ENCODE measurements at places on chromosomes 7 and 10. TPM values are rescaled to one million over a fixed set of nuclear protein-coding genes. Genes with fewer than 3 reads are reported as not detected.

GRCh38 chr10:5681930-5682329 is 2.7 kb upstream of the TASOR2 start:
- DNase-seq, result no peak

- DNase-seq, result no peak
Observed at GRCh38 chr7:65840446-65840845, 32.4 kb upstream of the VKORC1L1 start.

- DNase-seq, result no peak
Observed at GRCh38 chr10:104450954-104451353, 97.3 kb downstream of the CFAP58 start.

DNA sequence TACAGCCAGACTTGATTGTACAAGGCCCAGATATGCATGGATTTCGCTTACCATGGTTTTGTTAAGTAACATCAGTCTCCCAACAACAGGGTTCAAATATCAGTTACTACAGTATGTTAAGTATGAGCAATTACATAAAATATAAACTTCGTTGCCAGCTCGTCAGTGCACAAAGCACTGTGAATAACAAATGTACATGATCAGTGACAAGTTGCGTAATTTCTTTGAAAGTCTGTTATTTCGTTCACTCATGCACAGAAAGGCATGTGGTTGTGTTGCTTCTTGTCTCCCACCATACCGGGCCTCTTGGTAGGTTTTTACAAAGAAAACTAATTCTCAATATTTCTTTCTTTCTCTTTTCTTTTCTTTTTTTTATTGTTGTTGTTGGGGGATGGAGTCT is 12.5 kb upstream of the ZNF487 start:
- no peak for DNase-seq

Gene PAPOLB
- 0.44 TPM for total RNA-seq

DNA sequence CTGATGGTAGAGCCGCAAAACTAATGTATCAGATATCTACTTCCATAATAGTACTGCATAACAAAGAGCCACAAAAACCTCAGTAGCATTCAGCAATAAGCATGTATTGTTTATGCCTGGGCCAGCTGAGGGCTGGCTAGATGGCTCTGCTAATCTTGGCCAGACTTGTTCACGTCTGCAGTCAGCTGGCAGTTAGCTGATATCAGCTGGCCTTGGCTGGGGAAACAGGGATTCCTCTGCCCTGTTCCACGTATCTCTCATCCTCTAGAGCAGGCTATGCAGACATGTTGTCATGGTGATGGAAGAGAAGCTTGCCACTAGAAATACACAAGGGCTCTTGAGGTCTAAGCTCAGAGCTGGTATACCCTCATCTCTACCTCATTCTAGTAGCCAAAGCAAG is 62.9 kb downstream of the GRM8 start:
- no peak for DNase-seq

DNA sequence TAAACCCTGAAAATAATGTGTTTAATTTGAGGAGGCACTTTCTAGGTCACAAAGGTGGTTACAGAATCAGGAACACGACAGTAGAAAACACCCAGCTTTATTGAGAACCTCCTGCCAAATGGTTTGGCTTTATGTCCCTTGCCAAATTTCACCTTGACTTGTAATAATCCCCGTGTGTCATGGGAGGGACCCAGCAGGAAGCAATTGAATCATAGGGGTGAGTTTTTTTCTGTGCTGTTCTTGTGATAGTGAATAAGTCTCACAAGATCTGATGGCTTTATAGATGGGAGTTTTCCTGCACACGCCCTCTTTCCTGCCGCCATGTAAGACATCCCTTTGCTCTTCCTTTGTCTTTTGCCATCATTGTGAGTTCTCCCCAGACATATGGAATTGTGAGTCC is 193.8 kb upstream of the KLF6 start:
- no peak for DNase-seq

GRCh38 chr10:132320654-132321469 is 11.1 kb upstream of the LRRC27 start:
- no peak for DNase-seq

DNA sequence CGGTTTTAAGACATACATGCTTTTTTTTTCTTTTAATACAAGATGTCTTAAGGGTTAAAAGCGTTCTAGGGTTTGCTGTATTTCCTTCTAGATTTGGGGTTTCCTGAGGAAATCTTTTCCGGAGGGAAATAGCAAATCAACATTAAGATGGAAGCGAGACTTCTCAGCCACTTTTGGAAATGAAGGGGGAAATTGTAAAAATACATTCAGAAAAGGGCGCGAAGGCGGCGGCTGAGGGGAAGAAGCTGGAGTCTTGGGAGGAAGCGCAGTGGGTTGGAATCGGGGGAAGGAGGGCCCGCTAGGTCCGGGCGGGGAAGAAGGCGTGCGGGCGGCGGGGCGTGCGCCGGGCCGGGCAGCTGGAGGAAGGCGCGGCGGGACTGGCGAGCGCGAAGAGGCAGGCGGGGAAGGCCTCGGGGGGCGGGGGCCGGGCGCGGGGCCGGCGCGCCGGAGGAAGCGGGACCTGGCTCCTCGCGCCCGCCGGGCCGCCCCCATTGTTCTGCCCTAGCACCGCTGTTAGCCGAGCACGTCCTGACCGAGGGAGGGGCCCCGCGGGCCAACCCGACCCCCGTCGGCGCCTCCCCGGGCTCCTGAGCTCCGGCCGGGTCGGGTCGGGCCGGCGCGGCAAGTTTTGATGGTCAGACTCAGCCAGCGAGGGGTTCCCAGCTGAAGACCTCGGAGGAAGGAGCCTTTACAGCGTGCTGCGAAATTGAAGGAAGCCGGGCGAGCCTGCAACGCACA is 1.5 kb upstream of the SKIDA1 start:
- no peak for DNase-seq

DNA sequence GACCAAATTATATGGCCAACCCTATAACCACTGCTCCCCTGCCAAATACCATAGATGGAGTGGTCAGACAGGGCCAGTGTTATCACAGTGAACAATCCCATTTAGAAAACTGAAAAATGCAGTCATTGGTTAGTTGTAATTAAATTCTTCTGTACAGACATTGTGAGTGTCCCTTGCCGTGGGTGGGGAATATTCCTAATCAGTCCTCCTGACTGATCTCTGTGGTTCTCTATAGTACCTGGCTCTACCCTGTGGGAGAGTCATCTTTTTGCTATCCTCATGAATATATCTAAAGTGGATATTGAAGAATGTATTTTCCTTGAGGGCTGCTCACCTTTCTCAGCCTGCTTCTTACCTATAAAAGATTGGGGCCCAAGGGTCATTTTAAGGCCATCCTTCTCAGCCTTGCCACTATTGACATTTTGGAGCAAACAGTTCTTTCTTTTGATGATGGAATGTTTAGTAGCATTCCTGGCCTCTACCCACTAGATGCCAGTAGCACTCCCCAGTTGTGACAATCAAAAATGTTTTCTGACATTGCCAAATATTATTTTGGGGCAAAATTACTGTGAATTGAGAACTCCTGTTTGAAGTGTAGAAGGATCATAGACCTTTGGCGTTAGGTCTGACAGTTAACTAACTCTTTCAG is 110.2 kb downstream of the MAPK8 start:
- DNase-seq, result no peak

- no peak for DNase-seq
Observed at GRCh38 chr10:90352288-90352687, 505.6 kb downstream of the HTR7 start.

DNA sequence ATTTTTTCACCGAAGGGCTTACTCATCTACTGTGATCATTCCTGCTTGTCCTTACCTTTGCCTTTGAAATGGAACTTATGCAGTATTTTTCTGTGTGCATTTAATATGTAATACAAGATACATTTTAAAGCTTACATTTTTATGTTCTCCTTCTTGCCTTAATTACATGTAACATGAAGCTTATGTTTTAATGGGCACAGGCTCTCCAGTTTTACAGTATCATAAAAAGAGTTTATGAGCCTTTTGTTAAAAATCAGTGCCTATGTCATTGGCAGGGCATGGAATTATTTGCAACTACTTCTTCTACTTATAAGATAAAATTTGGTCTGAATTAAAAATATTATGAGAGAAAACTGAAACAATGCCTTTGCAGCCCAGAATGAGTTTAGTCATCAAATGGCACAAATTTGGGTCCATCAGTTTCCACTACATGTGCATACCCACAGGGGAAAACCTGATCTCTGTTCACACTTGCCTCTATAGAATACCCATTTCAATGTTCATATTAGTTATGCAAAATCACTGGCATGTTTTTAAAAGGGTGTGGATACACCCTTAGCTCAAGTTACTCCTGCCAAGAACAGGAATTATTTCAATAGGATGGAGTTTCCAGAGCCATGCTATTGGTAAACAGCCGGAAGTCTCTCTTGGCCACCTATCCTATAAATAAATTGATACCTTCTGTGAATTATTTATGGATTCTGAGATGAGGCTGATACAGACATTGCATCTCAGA is 27.9 kb upstream of the WNT16 start:
- DNase-seq, result no peak

Gene CDCA7L
- 8.4 TPM for total RNA-seq

Gene TFAM
- 21.7 TPM for total RNA-seq

Gene NKX1-2
- not detected for total RNA-seq

DNA sequence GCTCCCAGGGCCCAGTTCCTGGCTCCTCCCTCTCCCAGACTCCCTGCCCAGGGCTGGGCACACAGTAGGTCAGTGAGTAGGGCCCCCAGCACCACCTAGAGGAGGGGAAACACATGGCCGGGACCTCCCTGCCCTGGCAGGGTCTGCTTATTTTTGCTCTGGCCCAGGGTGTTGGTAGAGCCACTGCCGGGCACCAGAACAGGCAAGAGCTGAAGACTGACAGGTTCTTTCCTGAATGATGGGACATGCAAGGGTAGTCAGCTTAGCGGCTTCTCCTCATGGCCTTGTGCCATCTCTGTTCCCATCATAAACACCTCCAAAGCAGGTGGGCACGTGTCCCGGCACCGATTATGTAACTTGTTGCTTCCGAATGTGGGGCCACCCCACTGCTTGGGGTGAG is 86.5 kb downstream of the NEURL1 start:
- DNase-seq, result no peak

Gene ASAH2
- 0.60 TPM for total RNA-seq

- no peak for DNase-seq
Observed at GRCh38 chr10:74930965-74931364, 104.6 kb downstream of the KAT6B start.

Gene CALCR
- 0.50 TPM for total RNA-seq

Gene CAV1
- total RNA-seq, result 354 TPM

GRCh38 chr7:55155351-55156117 is 136.7 kb downstream of the EGFR start:
- DNase-seq, result no peak

DNA sequence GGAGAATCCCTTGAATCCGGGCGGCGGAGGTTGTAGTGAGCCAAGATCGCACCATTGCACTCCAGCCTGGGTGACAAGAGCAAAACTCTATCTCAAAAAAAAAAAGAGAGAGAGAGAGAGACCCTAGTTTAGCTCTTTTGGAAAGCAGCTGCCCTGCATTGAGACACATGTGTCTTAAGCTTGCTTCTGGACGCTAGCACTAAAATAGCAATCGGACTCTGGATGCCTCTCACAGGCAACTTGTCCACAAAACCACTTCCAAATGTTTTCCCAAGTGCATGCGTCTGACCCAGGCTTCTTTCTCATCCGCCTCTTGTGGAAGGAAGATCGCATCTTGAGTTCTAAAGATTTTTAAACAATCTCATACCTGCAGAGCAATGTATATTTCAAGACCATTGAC is 182.7 kb downstream of the CUX1 start:
- no peak for DNase-seq

- no peak for DNase-seq
Observed at GRCh38 chr7:37674531-37674930, 9.0 kb upstream of the GPR141 start.

Gene OR9A2
- not detected for total RNA-seq

- DNase-seq, result no peak
Observed at GRCh38 chr7:6479067-6479466, 31.3 kb upstream of the DAGLB start.

DNA sequence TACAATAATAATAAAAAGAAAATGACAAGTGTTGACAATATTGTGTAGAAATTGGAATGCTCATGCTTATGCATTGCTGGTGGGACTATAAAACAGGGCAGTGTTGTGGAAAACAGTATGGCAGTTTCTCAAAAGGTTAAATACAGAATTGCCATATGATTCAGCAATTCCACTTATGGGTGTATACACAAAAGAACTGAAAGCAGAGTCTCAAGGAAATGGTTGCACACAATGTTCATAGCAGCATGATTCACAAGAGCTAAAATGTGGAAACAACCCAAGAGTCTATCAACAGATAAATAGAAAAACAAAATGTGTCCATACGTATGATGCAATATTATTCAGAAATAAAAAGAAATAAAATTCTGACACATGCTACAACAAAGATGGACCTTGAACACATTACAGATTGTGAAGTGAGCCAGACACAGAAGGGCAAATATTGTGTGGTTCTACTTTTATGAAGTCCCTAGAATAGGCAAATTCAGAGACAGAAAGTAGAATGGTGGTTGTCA is 64.8 kb upstream of the GRM8 start:
- DNase-seq, result no peak

- no peak for DNase-seq
Observed at GRCh38 chr10:94397549-94398370, 4.6 kb upstream of the TBC1D12 start.

GRCh38 chr7:14048889-14049288 is 59.4 kb upstream of the ETV1 start:
- no peak for DNase-seq

Gene MNX1
- total RNA-seq, result not detected

Gene SFXN2
- total RNA-seq, result 4.3 TPM

Gene CPEB3
- 6.1 TPM for total RNA-seq
